Esophagus squamous epithelium (tissue), 5 donors: ENCODE measurements at places on chromosomes 3 and 15. TPM values are rescaled to one million over a fixed set of nuclear protein-coding genes. Genes with fewer than 3 reads are reported as not detected.

Gene NMNAT3
- total RNA-seq: 7.6 TPM

Gene OIP5
- total RNA-seq: 2.7 TPM

DNA sequence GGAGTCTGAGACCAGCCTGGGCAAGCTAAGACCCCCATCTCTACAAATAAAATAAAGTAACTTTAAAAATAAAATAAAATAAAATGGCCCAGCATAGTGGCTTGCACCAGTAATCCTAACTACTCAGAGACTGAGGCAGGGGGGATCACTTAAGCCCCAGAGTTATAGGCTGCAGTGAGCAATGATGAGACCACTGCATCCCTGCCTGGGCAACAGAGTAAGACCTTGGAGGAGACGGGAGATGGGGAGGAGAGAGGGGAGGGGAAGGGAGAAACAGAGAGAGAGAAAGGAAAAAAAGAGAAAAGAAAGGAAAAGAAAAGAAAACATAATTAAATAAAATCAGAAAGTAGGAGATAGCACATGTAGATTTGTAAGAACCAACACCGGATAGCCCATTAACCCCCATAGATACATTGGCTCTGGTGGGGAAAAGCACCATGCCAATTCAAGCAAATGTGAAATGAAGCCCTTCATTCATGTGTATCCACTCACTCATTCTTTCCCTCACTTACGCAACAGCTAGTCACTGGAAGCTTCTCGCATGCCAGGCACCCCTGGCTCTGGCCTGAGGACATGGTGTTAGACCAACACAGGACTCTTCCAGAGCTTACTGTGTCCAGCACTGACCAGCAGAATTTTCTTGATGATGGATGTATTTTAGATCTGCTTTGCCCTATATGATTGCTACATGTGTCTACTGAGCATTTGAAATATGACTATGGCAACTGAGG lies 183.2 kb downstream of the MAGI1 start:
- DNase-seq: no peak

DNA sequence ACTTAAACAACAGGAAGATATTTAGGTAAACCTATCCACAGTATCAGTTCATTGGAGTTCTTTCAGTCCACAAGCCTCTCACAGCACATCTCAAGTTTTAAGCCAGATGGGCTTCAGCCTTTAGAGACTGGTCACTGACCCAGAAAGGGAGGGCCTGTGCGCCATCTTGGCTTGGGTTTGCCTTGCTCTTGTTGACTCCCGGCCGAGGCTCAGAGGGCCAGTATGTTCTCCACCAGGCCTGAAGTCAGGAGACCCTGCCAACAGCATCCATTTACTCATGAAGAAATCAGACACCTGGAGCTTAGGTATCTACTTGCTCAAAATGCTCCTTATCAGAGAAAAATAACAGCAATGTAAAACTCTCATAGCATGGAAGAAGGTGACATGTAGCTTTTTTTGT lies 6.2 kb downstream of the RGMA start:
- no peak for DNase-seq

Gene SPINT1
- total RNA-seq: 506 TPM

GRCh38 chr3:58609990-58610389 lies 32.8 kb upstream of the FAM107A start:
- no peak for DNase-seq

DNA sequence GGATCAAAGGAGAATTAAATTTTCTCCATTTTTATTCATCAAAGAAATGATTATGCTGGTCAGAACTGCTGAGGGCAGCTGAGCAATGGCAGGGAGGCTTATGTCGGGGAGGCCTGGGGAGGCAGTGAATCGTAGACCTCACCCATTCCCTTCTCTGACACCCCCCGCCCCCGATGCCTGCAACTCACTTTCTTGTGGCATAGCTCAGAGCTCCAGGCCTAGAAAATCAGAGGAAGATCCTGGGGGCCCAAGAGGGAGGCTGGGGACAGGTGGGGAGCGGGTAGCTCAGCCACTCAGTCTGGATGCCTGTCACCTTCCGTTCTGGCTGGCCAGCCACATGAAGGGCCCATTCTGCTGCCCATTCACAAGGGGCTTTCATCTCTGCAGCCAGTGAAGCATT lies 1.1 kb upstream of the DNAH1 start:
- DNase-seq: no peak

- no peak for DNase-seq
Measured at GRCh38 chr3:149579161-149579560, 78.7 kb downstream of the WWTR1 start.

Gene ACSBG1
- total RNA-seq: 0.31 TPM

Gene ACTRT3
- 1.7 TPM for total RNA-seq

DNA sequence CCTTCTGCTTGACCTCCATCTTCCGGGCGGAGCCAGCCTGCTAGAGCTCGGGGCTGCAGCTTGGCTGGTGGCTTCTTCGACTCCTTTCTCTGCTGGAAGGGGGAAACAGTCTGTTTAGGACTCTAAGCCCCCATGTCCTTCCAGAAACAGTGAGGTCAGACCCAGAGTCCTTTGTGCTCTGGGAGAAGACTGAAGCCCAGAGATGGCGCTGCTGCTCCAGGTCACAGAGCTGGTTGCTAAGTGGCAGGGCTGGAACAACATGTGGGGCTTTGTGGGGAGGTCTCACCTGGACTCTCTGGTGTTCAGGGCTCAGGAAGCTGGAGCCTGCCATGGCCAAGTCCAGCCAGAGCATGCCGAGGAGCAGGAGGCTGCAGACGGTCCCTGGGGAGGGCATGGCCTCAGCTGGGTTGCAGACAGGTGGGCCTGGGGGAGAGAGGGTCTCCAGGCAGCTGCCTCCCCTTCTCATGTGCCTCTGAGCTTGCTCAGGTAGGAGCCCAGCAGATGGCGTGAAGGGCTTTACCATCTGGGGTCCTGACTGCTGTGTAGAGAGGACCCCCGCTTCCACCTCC lies 2.9 kb downstream of the GHRL start:
- DNase-seq: no peak
